Lower leg skin (tissue), 4 donors: ENCODE measurements at places on chromosomes 3 and 15.

- DNase-seq = no peak
These were observed 620.3 kb upstream of the AGTR1 start for GRCh38 chr3:148077318-148077923.

DNA sequence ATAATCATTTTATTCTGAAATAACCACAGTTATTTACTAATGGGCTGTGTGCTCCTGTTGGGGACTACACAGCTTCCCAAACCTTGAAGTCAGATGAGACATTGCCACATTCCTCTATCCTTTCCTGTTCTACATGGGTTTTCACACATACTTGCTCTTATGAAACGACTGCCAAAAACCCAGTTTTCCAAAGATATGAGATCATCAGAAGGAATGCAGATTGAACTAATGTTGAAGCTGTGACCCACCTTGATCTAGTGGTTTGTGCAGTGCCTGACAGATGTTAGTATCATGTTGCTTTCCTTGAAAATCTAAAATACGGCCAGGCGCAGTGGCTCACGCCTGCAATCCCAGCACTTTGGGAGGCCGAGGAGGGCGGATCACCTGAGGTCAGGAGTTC is 144.6 kb downstream of the VGLL4 start:
- no peak for DNase-seq

DNA sequence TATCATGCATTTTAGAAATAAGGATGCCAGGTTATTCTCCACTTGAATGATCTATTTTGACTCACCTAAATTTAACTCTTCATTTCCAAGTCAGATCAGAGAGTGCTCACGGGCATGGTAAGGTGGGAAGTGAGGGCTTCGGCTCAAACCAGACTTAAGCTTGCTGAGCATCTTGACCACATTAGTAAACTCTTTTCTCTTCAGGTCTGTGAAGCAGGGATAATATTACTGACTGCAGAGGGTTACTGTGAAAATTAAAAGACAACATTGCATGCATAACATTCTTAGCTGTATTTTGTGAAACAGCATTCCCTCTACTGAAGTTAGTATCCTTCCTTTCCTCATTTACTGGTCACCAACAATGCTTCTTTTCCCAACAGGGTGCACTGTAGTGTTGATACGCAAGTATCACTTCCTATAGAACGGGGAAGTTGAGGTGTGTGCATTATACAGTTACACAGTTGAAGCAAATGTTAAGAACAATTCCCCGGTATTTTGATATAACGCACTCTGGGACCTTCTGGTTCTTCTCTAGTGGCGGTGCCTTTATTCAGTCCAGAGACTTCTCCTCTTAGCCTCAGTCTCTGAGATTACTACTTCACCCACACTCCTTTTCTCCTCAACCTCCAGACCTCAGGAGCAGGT is 74.1 kb upstream of the MNS1 start:
- no peak for DNase-seq

GRCh38 chr3:98140531-98140930 is 6.7 kb upstream of the OR5H14 start:
- DNase-seq = no peak

DNA sequence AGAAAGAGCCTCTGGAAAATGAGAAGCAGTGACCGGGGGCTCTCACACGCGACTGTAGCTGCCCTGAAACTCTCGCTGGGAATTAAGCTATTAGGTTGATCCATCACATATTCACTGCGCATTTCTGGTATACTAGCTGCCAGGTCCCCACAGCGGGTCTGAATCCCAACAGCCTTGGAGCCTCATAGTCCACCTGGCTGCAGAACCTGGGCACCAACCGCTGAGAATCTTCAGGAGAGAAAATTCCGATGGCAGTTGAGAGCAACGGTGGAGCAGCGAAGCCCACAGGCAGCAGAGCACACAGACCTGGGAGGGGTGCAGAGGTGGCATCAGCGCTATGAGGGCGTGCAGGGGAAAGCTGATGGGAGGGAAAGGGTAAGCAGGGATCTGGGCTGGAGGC is 75.1 kb downstream of the FAM174B start:
- DNase-seq = peak; percentile 58

GRCh38 chr3:14472471-14473351 is 67.4 kb downstream of the GRIP2 start:
- DNase-seq = no peak

DNA sequence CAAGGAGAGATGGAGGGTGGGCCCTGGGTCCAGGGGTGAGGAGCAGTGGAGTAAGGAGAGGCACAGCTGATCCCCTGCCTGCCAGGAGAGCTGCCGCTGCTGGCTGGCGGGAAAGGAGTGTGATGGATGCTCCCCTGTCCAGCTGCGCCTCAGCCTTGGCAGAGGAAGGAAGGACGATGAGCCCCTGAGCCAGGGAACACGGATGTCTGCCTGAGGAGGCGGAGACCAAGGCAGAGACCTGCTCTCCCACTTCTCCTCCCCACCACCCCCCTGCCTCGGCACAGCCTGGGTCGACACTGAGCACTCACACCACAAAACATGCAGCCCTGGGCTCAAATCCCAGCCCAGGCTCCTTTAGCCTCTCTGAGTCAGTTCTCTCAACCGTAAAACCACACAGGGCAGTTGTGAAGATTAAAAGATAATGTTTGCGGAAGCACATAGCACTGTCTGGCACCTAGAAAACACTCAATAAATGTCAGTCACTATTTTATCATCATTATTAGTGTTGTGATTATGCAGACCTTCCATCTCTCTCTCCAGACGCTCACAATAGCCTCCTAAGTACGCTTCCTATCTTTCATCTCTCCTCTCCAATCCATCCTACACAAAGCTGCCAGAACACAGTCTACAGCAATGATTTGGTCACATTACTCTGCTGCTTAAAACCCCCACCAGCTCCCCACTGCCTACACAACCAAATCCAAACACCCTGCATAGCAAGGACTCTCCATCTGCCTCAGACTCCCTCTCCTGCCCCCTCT is 52.2 kb downstream of the SEMA5B start:
- DNase-seq = no peak

DNA sequence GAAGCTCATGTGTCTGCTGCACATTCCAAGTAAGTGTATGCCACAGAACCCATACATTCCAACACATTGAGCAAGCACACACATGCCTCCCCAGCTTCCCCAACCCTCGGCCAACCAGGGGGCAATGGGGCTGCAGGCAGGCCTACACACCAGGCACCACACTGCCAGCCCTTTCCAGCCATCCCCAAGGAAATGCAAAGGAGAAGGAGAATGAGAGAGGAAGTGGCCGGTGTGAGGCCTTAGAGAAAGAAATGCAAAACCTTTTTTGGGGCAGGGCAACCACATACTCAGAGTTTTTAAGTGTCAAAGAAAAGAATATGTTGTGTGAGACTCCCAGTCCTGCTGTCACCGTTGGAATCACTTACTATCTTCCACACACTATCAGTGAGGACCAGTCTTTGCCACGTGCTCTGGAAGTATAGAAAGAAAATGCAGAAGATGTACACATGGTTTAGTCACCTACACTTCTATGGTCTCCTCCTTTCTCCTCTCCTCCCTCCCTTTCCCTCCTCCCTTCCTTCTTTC is 11.1 kb downstream of the IGF2BP2 start:
- DNase-seq = no peak

GRCh38 chr3:42486814-42487565 is 15.5 kb upstream of the VIPR1 start:
- no peak for DNase-seq

DNA sequence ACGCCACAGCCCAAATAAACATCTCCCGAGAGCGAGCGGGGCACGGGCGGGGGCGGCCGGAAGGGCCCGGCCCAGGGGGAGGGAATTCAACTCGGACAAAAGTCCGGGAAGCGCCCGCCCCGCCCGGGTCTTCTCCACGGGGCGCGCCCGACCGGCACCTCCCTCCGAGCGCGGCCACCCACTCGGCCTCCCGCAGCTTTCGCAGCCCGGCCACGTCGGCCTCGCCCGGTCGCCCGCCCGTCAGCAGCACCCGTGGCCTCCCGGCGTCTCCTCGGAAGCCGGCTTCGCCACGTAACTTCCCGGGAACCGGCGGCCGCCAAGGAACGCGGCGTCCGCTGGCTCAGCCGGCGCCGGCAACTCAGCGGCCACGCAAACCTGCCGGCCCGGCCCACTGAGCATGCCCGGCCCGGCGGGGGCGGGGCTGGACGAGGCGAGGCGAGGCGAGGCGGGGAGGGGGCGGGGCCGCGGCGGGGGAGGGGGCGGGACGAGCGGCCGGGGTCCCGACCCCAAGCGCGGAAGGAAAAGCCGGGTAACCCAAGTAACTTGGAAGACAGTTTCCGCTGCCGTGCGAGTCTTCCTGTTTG is at the start of gene TJP1:
Gene TJP1, minus strand, starts transcription at position 369 of the 584 bp plus-strand sequence. CDS start 440 bp downstream, outside the sequence.
- peak; percentile 40 for DNase-seq

- DNase-seq = peak; percentile 27
These were observed 197.2 kb downstream of the VGLL3 start for GRCh38 chr3:86793786-86794185.

GRCh38 chr3:184391266-184391665 is 11.4 kb downstream of the CHRD start:
- DNase-seq = no peak
